ENCODE measurements at places on chromosomes 2 and 18.
A peak's percentile ranks its signal among the peaks of the same experiment; 100 is the strongest.

GRCh38 chr2:125596612-125597011, 1059.3 kb upstream of the GYPC start:
- DNase-seq = no peak

DNA sequence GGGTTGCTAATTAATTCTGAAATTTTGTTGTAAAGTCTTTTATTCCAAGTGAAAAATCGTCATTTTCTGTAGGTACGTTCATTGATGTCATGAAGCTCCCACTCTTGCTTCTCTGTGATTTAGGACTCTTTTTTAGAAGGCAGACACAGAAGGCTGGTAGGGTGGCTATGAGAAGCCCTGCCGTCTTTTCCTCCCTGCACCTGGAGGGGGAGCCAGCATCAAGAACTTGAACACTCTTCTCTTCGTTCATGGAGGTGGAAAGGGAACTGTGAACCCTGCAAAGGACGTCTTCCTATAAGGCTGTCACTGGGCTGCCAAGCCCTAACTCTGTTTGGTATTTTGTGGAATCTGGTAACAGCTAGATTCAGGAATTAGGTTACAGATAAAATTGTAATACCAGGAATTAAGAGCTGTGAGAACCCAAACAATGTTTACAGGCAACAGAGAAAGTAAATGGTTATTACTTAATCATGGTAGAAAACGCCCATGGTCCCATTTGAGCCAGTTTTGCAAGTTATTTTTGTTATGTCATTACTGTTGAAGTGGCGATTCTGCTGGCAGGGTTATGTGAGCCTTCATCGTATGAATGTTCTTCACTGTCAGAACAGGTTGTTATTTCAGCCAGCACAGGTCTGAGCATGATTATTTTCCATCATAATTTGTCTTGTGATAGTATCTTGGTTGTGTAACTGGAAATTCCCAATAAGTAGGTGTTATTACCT, 112.2 kb downstream of the OSBPL6 start:
- DNase-seq = no peak

GRCh38 chr2:21676041-21676440, 552.3 kb downstream of the TDRD15 start:
- no peak for DNase-seq

GRCh38 chr2:238387332-238387731, 39.4 kb upstream of the ASB1 start:
- DNase-seq = no peak

- no peak for DNase-seq
These were observed 540.6 kb upstream of the GCFC2 start for GRCh38 chr2:76251342-76251741.

GRCh38 chr2:109456776-109457175, 157.0 kb downstream of the SEPTIN10 start:
- no peak for DNase-seq

- no peak for DNase-seq
These were observed 1.6 kb downstream of the MTCL1 start for GRCh38 chr18:8706791-8707555.

GRCh38 chr18:74870950-74871349, 273.3 kb downstream of the ZNF407 start:
- DNase-seq = no peak

GRCh38 chr2:160005908-160006307, 56.5 kb downstream of the PLA2R1 start:
- no peak for DNase-seq

DNA sequence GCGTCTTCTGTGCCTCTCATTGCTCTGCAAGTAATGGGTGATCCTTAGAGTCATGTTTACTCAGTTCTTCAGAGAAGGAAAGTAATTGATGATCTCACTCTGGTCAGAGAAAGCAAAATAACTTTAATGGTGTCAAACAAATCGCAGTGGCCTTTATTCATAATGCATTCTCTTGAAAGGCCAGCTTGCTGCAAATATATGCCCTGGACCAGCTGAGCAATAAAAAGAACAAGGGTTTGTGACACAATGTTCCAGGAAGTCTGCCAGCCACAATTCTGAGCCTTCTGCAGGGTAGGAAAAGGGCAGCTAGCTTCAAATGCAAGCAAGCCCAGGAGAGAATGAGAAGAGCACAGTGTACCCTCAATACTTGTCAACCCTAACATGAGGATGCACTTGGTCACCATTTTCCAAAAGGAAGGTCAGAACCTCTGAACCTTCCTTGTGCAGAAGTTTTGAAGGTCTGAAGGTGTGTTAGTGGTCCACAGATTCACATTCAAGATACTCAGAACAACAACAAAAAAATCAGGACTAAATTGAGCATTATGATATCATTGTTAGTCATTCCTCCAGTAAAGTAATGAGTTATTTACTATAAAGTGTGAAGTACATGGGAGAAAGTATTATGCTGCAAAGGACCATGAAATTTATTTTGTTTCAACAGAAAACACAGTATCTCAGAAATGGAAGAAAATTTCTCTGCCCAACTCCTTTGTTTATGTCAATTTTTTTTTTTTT, 355.6 kb downstream of the PAX3 start:
- peak; percentile 4 for DNase-seq

- DNase-seq = no peak
These were observed 38.3 kb upstream of the WDR75 start for GRCh38 chr2:189402932-189403331.

- DNase-seq = no peak
These were observed 115.7 kb downstream of the MSH2 start for GRCh38 chr2:47518497-47519146.

DNA sequence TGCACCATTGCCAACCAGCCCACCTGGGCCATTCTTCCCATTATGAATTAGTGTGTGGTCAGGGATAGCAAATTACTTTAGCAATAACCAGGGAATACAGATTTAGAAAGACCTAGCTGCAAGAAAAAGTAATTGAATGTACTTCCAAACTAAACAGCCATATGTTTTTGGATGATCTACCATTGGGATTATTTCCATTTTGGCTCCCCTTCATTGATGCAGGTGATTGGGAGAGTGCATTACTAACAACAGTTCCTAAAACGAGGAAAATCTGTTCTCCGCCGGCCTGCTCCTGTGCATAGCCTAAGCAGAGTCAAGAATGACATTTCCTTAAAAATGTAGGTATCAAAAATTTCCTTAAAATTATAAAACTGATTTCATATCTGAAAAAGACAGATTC, 58.5 kb downstream of the MAIP1 start:
- no peak for DNase-seq

DNA sequence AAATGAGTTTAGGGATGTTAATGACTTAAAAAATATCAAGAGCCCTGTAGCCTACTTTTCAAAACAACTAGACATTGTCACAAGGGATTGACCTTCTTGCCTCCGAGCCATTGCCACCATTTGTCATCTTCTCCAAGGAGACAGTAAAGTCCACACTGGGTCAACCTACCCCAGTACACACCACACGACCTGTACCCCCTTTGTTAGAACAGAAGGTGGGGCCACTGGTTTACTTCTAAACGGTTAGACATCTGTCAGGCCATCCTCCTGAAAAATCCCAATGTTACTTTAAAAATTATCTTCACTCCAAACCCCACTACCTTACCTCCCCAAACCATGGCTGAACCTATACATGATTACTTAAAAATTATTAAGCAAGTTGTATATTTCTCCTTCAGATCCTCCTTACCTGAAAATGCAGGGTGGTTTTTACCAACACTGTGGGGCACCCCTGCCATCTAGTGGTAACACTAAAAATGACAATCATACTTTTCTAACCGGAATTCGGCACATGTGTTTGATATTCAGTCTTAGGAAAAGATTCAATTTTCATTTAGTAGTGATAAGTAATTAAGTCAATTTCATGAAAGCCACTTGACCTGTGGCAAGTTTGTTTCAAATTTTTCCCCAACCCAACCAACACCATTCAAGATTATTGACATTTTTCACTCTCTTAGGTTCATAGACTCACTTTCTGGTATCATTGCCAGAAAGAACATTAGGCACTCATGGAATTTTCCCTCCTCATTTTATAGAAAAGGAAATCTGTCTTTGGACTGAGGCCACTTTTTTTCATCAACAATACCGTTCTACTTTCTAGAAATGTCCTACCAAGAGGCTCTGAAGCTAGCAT, 265.3 kb upstream of the PKDCC start:
- no peak for DNase-seq

DNA sequence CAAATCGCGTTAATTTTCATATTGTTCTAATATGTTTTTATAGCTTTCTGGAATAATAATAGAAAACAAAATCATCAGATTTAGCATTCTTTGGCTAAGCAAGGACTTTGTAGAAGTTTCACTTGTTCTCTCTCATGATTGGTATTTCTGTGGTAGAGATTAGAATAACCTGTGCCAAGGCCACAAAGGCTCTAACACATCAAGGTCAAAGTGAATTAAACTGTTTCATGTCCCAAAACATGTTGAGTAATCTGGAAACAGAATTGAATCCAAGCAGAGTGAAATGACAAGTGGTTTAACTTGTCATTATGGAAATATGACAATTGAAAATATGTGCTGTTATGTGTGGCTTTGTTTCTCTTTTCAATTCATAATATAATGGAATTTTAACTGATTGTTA, 617.4 kb downstream of the CCDC85A start:
- DNase-seq = no peak

- DNase-seq = no peak
These were observed at the start of gene MLPH for GRCh38 chr2:237486819-237487448. Gene MLPH (plus strand): TSS chr2:237487251. CDS start chr2:237493427, 6,176 bp downstream.

DNA sequence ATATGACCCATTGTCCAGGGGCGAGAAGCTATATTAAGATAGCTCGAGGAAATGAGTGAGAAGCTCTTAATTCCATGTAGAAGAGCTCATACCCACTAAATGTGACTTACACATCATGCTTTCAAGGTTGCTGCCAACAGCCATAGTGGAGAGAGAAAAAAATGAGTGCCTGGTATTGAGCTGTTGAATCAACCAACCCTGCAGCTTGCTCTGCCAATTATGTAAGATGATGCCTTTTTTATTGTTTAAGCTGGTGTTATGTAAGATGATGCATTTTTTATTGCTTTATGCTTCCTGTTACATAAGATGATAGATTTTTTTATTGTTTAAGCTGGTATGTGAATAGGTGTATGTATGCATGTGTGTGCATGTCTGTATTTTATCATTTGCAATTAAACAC, 228.2 kb downstream of the CCDC178 start:
- DNase-seq = peak; percentile 17

GRCh38 chr18:30713299-30713698, 329.2 kb downstream of the DSC3 start:
- no peak for DNase-seq

GRCh38 chr2:150020221-150020620, 432.6 kb upstream of the MMADHC start:
- DNase-seq = no peak

DNA sequence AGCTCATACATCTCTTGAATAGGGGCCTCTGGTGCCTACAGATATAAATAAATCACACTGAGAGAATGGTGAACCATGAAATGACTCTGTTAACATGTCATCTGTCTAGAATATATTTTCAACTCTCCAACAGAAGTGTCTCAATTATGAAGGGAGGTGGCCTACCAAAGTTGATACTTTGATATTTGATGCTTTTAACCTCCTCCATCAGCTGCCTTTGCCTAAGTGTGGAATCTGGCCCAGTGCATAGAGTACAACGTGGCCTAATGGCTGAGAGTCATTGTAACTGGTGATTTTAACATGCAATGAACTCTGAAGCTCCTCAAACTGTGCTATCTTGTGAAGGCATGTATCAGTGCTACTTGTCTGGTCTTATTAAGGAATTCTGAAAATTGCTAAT, 93.4 kb downstream of the MYO3B start:
- no peak for DNase-seq

GRCh38 chr2:178263159-178263860, 69.0 kb downstream of the OSBPL6 start:
- DNase-seq = no peak

GRCh38 chr2:71071681-71072398, 3.4 kb downstream of the NAGK start:
- peak; percentile 8 for DNase-seq

DNA sequence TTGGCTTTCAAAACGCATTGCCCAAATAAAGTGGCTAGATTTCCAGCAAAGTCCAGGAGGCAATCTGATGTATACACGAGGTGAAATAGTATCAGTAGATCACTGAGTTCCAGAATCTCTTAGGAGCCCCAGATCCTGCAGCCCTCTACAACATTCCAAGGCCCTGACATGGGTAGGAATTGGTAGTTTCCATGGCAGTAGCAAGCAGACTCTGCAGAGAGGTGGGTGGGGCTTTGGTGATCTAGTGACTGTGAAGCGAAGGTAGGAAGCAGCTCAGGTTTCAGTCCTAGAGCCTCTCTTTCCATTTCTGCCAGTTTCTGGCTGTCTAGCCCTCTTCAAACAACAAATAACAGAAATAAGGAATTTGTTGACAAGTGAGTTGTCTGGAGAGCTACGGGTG, 13.8 kb upstream of the SGPP2 start:
- DNase-seq = no peak

DNA sequence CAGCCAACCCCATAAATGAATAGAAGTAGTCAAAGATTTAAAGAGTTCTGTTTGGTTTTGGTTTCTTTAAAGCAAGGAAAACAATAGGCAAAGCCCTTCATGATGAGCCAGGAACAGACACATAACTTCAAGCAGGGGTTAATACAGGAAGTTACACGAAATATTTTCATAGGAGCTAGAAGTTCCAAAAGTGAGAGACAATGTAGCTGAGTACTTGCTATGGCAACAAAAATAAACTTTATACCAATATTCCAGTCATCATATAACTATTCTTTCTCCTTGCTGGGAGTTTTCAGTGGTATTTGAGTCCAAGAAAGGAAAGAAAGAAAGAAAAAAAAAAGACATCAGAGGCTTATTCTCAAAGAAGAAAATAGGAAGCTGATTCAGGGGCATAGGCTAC, 56.2 kb downstream of the COBLL1 start:
- no peak for DNase-seq

DNA sequence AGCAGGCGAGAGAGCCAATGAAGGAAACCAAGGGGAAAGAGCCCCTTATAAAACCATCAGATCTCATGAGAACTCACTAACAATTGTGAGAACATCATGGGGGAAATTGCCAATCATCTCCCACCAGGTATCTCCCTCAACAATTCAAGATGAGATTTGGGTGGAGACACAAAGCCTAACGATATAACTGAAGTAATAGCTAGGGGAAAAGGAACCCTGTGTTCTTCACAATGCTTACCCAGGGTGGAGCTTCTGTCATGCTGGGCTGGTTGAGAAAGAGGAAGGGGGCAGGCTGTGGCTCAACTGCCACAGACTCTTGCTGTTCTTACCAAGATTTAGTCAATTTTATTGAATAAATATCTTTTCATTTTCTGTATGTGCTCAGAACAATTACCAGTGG, 392.1 kb upstream of the HS6ST1 start:
- no peak for DNase-seq

DNA sequence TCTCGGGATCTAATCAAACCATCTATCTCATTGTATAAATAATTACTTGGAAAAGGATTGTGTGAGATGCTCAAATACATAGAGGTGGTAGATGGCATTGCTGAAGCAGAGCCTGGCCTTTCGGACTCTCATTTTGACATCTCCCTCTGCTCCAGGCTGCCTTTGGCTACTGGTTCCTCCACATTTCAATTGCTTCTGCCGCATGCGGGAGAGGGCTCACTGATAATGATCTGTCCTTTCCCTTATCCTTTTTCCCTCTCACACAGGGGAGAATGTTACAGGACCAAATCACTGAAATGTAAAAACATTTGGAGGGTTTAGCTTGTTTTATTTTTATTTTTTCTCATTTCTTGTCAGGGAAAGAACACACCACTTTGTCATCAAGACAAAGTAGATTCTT, 380.6 kb upstream of the UBE2E3 start:
- DNase-seq = no peak

All from LNCaP clone FGC (cell line).